Fibroblast of pulmonary artery (primary cell): ENCODE measurements at places on chromosomes 5 and 9.

DNA sequence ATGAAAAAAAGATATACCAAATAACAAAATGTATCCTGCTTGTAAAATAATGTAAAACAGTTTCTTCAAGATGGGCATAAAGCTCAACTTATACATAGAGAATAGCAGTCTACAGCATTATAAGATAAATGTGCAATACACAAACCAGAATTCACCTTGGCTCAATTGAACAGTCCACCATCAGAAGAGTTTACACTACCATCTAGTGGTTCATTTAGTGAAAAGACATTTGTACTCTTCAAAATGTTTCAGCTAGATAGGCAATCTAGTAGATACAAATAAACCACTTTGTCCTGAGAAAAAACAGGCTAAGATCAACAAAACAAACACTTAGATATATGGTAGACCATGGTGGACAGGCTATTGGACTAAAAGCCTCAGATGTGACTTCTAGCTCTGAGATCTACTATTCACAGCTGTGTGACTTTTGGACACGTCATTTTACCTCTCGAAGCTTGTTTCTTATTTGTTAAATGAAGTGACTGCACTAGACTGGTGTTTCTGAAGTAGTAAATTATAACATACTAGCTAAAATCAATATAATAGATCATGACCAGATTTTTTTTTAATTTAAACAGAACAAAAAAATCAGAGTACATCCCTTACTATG lies 22.1 kb upstream of the TPD52L3 start:
- DNase-seq: peak; percentile 81

DNA sequence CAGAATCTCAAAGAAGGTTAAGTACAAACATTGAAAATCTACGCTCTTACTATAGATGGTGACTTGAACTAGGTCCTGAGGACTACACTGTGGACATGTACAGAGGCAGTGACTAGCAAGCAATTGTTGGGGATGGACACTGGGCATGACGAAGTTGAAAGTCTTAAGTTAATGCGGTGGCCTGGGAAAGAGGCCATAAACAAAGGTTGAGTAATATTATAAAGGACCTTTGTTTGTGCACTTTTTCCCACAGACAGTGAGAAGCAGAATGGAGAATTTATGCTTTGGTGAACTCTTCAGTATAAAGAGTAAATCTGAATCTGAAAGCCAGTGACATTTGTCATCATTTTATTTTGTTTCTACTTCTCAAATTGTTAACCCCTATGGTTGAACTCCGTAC lies 15.3 kb downstream of the ALDH1A1 start:
- no peak for DNase-seq

GRCh38 chr5:75632321-75632720 lies 21.1 kb downstream of the ANKDD1B start:
- no peak for DNase-seq

GRCh38 chr5:57429513-57430120 lies 53.0 kb downstream of the ACTBL2 start:
- DNase-seq: no peak

- no peak for DNase-seq
Observed at GRCh38 chr9:121734465-121734864, 83.0 kb downstream of the DAB2IP start.

DNA sequence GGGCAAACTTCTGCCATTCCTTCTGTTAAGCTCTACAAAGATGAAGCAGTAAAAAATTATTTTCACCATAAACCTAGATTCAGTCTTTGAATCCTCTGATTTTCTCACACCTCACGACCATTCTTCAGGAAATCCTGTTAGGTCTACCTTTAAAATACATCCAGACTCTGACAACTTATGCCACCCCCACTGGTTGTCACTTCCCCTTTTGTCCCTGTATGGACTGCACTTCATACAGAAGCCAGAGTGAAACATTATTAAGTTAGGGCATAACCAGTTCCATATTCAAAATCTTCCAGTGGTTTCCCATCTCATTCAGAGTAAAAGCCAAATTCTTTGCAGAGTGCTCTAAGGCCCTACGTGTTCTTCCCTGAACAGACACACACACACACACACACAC lies 499.8 kb downstream of the RASEF start:
- DNase-seq: no peak

GRCh38 chr9:120692901-120693699 lies 21.2 kb downstream of the MEGF9 start:
- peak; percentile 41 for DNase-seq

- no peak for DNase-seq
Observed at GRCh38 chr9:37085233-37085632, 35.1 kb upstream of the ZCCHC7 start.

DNA sequence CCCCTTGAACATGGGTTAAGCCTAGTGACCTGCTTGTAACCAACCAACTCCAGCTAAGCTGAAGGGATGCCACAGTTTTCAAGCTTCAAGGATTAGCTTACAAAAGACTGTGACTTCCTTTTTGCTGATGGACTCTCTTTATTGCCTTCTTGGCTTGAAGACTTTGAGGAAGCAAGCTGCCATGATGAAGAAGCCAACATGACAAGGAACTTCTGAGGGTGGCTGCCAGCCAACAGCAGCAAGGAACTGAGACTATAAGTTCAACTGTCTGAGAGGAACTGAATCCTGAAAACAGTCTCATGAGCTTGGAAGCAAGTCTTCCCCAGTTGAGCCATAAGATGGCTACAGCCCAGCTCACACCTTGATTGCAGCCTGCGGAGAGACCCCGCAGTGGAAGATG lies 116.1 kb upstream of the TAF11L2 start:
- no peak for DNase-seq

DNA sequence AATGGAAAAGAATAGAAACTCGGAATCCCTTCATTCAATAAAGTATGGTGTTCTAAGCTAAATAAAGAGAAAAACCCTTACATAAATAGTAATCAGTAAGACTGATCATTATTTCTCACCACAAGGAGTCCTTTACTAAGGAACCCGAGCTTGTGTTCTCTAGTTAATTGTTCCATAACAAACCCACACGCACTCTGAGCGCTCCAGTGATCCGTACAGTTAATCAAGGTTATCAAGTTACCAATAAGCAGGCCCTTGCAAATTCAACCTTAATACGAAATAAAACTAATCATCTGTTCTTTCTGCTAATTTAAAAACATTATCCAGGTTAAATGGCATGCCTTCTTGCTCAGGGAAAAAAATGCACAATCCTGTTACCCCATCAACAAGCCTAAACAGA lies 224.4 kb downstream of the FRMD3 start:
- DNase-seq: no peak

DNA sequence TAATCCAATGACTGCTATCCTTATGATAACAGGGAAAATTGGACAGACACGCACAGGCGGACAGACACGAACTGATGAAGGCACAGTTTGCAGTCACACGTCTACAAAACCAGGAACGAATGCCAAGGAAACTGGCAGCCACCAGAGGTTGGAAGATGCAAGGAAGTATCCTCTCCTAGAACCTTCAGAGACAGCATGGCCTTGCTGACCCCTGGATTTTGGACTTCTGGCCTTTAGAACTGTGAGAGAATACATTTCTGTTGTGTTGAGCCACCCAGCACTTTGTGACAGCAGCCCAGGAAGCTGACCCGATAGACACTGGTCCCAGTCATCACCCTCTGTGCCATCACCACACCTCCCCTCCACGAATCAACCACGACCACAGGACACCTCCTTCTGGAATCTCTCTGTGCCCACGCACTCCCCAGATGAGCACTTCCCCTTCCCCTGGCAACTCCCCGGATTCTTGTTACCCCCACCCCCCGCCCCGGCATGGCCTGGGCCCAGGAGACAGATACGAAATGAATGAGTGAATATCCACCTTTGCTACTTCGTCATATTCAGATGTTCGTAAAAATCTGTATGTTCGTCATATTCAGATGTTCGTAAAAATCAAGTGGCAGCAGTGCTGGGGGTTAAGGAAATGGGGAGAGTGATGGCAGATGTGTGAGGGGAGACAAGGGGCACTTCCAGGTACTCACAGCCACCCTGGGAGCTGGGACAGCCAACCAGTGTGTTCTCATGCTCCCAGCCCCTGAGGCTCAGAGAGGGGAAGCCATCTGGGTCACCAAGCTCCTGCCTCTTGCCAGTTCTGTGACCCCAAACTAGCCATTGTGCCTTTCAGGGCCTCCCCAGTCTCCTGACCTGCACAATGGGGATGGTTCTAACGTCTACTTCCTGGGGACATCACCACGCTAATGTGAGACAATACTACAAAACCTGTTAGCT lies 18.5 kb downstream of the GBGT1 start:
- DNase-seq: no peak

DNA sequence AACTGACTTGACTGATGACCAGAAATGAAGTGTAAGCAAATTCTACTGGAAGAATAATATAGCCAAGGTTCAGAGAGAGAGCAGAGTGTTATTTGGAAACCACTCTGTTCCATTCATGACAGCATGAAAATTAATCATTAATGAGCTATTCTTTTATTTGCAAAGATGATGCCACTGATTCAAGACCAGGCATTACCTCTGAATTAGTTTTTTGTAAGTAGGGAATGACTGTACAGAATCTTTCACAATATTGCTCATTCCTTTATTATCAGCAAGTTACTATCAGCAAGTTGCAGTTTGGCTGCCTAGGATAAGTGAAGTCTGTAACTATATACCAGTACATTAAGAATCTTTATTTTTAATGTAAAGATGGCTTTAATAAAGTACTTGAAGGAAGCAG lies 75.1 kb upstream of the RGMB start:
- DNase-seq: peak; percentile 38

GRCh38 chr5:146710348-146710747 lies 168.2 kb downstream of the PPP2R2B start:
- no peak for DNase-seq

DNA sequence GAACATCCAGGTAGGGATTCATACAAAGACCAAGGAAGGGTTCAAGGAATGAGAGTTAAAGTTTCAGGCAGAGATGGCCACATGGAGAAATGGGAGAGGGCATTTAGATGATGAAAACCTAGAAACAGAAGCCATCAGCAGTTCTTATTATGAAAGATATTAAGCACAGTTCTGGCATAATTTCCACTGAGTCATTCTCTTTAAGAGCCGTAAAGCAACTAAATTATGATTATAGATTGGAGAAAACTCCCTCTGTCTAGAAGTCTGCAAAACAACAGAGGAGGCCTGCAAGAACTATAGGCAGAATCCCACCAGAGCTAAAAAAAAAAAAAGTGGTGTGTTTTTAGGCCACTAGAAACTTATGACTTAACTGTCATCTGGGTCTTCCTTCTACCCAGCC lies 157.1 kb upstream of the MPDZ start:
- DNase-seq: peak; percentile 41

DNA sequence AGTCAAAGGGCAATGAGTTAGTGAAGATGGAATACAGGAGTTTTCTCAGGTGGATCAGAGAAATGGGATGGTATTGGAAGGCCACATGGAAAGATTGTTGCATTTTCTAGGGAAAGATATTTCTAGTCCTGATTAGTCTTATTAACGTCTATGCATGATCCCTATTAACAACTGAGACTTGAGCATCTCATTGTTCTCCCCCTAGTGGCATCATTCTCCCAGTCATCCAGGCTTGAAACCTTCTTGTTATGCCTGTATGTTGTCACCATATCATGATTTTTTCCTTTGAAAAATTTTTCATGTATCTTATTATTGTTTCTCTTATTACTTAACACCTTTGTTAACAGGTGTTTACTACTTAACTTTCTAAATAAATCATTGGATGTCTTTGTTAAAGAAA lies 34.4 kb downstream of the KIF2A start:
- DNase-seq: peak; percentile 11

DNA sequence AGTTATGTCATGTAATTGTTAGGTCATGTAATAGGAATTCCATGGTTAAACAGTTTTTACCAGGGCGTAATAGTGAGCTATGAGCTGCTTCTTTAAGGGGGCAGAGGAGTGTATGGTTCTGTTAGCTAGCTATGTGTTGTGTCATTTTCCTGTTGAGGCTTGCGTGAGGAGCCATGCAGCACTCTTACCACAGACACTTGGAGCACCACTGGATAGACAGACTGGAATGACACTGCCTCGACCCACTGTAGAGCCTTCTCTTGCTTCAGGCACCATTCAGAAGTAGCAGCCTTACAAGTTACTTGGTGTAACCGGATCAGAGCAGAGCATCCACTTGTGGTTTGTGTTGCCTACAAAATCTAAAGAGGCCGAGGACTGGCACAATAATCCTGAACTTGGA lies 28.3 kb upstream of the STOM start:
- peak; percentile 91 for DNase-seq

DNA sequence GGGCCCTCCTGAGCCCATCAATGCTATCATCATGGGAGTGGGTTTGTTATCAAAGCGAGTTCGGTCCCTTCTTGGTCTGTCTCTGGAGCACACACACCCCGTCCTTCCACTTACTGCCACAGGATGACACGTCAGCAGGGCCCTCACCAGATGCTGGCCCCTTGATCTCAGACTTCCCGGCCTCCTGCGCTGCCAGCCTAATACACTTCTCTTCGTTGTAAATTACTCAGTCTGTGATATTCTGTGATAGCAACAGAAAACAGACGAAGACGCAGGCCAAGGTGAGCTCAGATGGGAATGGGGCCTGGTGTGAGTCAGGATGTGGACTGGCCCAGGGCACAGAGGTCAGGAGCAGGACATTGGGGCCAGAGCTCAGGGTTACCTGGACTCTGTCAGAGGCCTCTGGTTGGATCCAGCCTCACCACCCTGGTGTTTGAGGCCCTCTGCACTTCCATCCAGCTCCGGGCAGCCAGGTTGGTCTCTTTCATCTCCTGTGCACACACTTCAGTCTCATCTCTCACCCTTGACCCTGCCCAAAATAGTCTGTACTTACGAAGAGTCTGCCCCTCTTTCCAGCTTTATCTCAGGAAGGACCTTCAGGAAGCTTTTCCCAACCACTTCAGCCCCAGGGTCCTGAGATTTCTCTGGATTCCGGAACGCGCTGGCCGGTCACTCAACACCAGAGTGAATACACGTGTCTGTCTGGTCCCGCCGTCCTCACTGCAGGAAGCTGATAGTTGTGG lies 26.0 kb upstream of the CNOT6 start:
- no peak for DNase-seq

DNA sequence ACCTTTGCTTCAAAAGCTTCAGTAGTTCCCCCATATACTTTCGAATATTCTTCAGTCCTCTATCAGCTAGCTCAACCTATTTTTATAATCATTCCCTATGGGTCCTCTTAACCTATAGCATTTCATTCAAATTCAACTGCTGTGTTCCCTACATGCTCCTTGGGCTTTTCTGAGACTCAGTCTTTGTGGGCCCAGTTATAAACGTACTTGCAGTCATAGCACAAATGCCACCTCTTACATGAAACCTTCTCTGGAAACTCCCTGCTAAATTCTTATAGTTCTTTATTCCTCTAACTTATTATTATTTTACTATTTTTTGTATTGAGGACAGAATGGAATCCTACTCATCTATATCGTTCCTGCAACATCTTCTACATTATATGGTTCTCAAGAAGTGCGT lies 24.7 kb downstream of the MLANA start:
- DNase-seq: no peak

- no peak for DNase-seq
Observed at GRCh38 chr5:58517198-58517597, 26.0 kb downstream of the GAPT start.
